ENCODE measurements at places on chromosomes 2 and 18.

- DNase-seq = no peak
Observed at GRCh38 chr18:31773774-31774476, 13.2 kb upstream of the SLC25A52 start.

GRCh38 chr2:205650931-205651330 is 31.4 kb upstream of the NRP2 start:
- no peak for DNase-seq

DNA sequence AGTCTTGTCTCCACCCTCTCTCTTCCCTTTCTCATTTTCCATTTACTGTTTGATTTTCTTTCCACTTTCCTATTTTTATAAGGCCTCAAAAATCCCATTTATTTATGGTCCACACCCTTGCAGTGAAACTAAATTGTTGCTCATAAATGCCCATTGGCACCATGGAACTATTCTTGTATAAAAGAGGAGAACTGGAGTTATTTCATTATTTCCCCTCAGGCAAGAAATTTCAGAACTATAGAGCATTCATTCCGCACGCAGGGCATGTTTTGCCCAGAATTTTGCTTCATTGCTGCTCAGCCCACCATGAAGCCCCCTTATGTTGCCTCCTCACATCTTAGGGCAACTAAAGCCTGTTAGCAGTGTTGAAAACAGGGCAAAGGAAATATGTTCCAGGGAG is 113.7 kb upstream of the MMADHC start:
- no peak for DNase-seq

DNA sequence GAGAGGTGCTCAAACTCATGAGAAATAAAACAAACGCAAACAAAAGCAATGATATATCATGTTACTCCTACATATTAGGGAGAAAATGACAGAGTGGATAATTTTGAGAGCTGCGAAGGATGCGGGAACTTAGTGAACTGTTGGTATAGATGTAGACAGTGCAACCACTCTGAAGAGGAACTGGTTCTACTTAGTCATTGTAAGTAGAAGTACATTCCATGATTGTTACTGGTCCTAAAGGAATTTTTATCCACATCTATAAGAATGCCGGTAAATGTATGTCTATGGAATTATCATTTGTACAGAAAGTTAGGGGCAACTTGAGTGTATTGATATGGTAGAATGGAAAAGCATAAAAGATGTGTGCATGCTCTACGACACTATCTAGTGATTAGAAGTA is 1238.4 kb downstream of the LRP1B start:
- DNase-seq = no peak

GRCh38 chr2:212073360-212073759 is 465.2 kb downstream of the ERBB4 start:
- DNase-seq = no peak

DNA sequence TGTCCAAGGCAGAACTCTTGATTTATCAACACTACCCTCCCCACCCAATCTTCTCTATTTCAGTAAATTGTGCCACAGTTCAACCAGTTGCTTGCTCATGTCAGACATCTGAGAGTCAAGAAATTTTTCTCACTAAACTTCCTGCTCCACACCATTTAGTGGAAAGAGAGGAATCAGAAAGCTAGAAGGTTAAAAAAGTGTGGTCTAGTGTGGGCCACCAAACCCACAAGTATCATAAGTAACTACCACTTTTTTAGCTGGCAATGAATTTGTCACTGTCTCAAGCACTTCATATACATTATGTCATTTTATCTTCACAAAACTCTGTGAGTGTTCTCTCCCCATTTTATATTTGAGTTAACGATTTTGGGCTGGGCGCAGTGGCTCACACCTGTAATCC is 16.6 kb upstream of the MSTN start:
- no peak for DNase-seq

DNA sequence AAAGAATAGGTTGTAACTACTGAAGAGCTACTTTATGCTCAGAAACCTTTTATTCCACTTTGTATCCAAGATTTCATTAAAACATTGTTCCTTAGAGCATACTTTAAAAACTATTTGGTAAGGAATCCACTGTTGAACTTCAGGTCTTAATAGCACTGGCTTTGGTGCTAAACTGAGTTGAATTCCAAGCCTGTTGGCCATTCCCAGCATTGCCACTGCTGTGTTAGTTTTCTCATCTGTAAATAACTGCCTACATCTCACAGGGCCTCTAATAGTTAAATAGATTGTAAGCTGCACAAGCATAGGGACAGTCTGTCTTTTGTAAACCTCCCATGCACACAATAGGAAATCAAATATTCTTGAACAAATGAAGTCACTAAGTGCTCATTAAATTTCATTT is 86.6 kb downstream of the ORC4 start:
- no peak for DNase-seq

- DNase-seq = no peak
Observed at GRCh38 chr2:174344716-174345461, 10.1 kb downstream of the SP9 start.

DNA sequence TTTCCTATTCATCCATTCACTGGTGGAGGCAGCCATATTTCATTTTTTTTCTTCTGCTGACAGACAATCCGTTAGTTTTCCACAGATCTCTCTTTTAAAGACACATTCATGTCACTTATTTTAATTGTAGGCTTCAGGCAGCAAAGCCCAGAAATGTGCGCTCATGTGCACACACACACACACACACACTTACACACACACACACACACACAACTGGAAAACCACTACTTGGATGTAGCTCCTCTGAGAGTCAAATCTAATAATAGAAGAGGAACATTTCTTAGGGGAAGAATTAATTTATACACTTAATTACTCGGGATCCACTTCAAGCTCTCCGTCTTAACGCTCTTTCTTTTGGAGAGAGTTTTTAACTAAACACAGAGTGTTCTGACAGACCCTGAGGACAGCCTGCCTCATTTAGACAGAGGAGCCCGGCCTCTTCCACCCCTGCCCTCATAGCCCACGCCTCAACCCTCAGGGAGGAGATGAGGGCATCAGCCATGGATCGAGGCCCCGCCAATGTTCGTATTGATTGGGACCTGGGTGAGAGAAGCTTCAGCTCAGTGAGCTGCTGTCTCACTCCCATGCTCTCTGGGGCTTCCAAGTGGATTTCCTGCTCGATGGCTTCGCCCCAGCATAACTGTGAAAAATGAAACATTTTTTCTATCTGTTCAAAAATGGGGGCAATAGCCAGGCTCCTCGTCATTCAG is 261.4 kb upstream of the SKOR2 start:
- no peak for DNase-seq

DNA sequence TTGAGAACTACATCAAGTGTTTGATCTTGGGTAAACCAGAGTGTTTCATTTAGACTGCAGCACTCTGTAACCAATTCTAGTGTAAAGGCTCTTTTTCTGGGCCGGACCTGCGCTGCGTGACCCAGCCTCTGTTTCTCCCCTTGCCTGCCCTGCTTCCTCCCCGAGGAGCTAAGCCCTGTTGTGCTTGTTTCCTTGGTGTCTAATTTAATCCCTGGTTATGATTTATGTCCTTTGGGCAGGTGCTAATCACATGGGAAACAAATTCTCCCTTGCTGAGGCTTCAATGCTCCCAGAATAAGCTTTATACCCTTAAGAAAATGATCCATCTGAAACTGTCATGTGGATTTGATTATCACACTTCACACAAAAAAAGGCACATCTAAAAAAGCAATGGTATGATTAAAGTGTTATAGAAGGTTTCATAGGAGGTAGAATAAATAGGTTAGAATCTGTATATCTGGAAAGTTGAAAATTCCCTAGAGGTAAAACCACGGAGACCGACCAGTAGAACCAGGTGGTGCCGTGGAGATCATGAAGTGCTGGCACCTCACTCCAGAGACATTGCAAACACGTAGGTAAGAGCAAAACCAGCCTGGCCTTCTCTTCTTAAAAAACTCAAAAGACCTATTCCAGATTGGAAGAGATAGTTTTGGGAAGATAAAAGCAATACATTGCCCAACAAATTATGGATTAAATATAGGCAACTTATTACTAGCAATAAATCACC is 31.0 kb upstream of the SLC9A2 start:
- no peak for DNase-seq

DNA sequence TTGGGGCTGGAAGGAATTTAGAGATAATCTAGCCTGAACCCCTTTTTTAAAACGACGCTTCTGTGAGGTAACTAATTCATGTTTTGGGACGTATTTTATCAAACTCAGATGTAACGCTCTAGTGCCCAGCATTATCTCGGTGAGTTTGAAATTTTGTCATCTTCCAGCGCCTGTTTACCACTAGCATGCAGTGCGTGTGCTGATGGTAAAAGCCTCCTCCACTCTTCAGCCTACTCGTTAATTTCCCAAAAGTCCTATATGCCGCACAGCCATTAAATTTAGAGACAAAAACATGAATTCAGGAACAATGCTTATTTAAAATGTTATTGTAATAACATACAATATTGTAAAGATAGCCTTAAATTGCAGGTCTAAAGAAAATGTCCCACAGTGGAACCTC is 2.8 kb downstream of the ZCCHC2 start:
- DNase-seq = no peak

DNA sequence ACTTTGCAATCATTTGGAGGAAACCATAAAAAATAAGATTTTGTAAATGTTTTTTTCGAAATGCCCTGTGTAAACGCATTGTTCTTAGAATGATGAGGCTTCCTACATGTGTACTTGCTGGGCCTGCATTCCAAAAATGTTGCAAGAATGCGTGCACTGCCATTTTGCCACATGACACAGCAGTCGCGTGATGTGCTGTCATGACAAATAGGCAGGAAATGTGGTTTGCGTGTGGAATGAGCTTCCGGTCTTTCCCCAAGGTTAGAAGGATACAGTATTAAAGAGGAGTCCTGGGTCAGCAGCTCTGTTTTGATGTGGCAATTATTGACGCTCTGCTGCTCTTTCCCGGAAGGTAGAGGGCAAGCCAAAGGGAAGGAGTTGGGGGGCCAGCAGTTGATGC is 18.1 kb upstream of the SERPINB2 start:
- DNase-seq = no peak

DNA sequence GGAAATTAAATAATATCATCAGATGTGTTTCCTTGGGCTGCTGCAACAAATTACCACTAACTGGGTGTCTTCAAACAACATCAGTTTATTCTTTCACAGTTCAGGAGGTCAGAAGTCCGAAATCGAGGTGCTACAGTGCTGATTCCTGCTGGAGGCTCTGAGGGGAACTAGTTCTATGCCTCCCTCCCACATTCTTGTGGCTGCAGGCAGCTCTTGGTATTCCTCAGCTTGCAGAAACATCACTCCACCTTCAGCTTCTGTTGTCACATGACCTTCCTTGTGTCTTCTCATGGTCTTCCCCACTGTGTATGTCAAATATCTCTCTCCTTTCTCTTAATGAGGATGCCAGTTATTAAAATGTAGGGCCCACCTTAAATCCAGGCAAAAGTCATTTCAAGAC is 29.3 kb upstream of the DCC start:
- no peak for DNase-seq

DNA sequence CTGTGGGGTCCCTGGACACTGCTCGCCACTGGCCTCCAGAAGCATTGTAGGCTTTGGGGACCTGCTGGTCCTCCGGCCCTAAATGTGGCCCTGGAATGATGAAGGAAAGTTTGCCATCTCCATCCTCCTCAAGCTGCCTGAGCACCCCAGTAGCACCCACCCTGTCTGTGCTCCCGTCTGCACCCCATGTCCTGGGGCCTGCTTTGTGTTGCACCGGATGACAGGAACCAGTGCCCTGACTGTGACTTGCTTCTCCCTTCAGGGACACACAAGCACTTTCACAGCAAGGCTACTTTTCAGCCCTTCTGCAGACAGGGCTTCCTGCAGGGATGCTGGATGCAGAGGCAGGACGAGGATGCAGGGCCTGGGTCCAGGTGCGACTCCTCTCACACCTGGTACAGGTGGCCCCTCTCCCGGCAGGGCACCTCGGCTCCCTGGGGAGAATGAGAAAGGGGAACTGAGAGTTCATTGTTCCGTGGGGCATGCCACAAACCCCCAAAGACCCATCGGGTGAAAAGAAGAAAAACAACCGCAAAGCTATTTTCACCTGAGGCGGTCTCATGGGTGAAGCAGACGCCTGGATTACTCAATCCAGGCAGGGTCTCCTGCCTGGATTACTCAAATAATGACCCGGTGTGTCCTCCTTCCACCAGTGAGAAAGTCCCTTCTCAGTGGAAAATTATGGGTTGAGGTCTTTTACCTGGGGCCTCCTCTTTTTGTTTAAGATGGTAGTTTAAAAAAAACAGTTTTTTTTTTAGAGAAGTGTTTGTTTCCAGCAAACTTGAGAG is 74.9 kb downstream of the LONRF2 start:
- no peak for DNase-seq

GRCh38 chr2:167718560-167718959 is 528.8 kb downstream of the STK39 start:
- DNase-seq = no peak

- DNase-seq = no peak
Observed at GRCh38 chr18:9944805-9945204, 31.0 kb downstream of the VAPA start.

GRCh38 chr2:228401065-228401912 is 219.8 kb upstream of the SPHKAP start:
- DNase-seq = no peak

GRCh38 chr2:238080518-238080917 is 19.6 kb upstream of the ESPNL start:
- no peak for DNase-seq

DNA sequence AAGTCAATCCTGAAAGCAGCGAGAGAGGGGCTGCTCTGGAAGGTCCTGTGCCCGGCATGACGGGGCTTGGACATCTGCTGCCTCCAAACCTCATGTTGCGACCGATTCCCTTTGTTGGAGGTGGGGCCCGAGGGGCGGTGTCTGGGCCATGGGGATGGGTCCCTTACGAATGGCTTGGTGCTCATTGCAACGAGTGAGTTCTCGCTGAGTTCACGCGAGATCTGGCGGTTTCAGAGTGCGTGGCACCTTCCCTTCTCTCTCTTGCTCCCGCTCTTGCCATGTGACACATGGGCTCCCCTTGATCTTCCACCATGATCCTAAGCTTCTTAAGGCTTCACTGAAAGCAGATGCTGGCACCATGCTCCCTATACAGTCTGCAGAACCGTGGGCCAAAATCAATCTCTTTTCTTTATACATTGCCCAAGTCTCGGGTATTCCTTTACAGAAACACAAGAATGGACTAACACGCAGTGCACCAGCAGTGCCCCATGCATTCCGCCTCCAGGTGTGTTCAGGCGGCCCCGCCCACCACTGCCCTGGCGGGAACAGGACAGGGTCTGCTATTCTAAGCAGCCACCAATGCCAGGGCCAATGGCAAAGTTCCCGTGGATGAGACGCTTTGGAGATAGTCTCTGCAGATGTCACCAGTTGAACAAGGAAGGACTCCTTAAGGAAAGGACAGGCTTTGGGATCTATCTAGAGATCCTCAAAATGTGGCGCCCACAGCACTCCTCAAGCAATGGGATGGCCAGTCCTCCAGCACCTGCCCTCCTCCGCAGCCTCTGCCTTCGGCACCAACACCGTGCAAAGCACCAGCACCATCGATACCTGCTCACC is 63.4 kb downstream of the ZNF516 start:
- DNase-seq = no peak

- no peak for DNase-seq
Observed at GRCh38 chr2:64934530-64934929, 54.7 kb upstream of the SLC1A4 start.

DNA sequence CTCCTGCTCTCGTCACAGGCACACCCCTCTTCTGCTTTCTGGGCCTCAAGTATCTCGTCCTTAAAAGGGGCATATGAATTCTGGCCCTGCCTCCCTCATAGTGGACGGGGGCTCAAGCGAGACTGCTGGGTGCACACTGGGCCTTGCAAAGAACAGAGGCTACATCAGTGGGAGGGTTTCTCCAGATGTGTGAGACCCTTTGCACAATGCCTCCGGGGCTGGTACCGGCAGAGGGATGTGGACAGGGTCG is 25.0 kb downstream of the CRACDL start:
- no peak for DNase-seq

- DNase-seq = no peak
Observed at GRCh38 chr2:46161911-46162310, 135.3 kb upstream of the EPAS1 start.

- no peak for DNase-seq
Observed at GRCh38 chr2:36165132-36165531, 190.4 kb upstream of the CRIM1 start.

Data from caudate nucleus (tissue), 63 donors.